ENCODE measurements at places on chromosomes 3 and 15.
A peak's percentile ranks its signal among the peaks of the same experiment; 100 is the strongest.

GRCh38 chr3:104564045-104564643, 802.6 kb upstream of the ALCAM start:
- no peak for DNase-seq

DNA sequence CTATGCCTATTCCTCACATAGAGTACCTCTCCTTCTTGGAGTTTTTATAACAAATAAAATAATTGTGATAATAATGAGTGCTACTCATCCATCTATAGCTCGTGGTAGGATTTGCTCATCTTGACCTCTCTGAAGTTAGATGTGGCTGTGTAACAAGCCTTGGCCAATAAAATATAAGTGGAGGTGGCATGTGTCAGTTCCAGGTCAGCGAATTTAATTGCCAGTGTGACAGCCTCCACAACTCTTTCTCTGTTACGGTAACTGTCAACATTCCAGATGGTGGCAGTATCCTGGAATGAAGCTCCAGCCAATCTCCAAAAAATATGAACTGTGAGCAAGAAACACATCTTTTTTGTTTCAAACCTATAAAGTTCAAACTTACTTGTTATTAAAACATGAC, 13.8 kb downstream of the CLRN1 start:
- no peak for DNase-seq

DNA sequence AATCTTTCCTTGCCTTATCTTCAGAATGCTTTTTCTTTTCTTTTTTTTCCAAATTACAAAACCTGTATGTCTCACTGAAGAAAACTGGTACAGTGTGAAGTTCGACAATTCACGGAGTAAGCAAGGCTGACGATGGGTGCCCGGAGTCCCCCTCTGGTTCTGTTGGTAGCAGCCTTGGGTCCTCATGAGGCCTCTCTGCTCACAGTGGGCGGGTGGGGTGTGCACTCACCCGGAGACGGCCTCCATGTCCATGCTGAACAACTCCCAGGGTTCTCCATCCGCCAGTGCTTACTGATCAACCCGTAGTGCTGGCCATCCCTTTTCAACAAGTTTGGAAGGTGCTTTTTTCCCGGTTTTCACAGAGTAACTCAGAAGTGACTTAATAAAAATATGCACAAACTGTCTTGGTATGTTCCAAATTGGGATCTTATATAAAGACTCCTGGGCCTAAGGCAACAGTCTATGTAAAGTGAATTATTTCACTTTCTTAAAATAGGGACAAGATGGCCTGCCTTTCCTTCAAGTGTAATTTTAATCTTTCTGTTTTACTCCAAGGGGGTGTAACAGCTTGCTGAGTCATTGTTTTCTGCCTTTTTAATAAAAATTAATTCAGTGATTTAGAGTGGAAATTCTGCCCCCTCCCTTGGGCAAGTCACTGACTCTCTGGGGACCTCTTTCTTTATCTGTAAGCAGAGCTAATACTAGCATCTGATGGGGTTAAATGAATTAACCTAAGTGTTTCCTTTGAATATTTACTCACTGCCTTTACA, 23.7 kb downstream of the LRRK1 start:
- no peak for DNase-seq

DNA sequence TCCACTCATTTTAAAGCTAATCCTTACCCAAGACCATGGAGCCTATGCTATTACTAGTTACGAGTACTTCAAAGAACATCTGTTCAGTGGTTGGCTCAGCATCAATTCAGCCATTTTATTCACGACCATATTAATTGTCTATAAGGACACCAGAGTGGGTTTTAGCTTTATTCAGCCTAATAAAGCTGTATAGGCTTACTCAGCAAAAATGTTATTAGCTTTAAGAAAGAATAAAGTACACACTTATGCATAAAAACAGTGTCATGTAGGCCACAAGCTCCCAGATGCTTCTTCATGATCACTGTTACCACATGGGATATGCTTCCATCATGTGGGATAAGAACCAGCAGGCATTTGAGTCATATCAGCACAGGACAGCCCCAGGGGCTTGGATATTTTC, 87.4 kb upstream of the GPR149 start:
- no peak for DNase-seq

- DNase-seq = no peak
Measured at GRCh38 chr3:29241855-29242254, 39.0 kb upstream of the RBMS3 start.

DNA sequence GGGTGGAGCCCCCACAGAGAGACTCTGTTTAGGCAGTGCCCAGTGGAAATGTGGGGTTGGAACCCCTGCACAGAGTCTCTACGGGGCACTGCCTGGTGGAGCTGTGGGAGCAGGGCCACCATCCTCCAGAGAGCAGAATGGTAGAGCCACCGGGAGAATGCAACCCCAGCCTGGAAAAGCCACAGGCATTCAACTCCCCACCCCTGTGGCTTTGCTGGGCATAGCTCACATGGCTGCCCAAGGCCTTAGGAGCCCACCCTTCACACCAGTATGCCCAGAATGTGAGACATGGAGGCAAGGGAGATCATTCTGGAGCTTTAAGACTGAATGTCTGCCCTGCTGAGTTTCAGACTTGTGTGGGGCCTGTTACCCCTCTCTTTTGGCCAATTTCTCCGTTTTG, 19.0 kb upstream of the CHCHD6 start:
- DNase-seq = no peak

DNA sequence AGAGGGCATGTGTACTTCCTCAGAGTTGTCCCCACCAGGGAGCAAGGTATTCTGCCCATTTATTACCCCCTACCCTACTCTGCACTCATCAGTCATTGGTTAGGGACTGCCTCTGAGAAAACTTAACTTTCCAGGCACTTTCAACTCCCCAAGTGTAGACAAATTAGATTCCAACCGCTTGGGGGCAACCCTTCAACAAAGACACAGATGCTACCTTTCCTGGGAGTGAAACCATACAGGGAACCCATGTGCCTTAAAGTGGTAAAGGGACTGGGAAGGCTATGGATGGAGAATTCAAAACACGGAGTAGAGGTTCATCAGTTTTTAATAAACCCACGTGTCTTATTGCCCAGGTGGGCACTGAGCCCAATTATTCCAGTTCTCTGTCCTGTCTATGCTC, 19.4 kb upstream of the UBE2E2 start:
- no peak for DNase-seq

DNA sequence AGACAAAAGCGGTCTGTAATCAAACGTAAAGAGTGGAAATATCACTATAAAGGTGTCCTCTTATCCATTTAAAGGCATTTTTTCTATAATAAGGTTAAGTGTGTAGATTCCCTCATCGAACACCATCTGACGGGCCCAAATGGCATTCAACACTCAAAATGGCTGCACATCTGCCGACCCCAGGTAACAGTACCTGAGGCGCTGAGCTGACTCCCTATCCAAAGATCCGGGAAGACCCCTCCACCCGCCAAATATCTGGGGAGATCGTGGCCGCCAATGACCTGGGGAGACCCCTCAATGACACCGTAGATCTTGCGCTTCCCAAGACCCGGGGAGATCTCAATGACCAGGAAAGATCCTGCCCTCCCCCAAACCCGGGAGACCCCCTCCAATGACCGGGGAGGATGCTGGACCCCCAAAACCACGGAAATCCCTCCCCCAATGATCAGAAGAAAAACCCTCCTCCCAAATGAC, 476 bp downstream of the IP6K2 start:
- DNase-seq = no peak

DNA sequence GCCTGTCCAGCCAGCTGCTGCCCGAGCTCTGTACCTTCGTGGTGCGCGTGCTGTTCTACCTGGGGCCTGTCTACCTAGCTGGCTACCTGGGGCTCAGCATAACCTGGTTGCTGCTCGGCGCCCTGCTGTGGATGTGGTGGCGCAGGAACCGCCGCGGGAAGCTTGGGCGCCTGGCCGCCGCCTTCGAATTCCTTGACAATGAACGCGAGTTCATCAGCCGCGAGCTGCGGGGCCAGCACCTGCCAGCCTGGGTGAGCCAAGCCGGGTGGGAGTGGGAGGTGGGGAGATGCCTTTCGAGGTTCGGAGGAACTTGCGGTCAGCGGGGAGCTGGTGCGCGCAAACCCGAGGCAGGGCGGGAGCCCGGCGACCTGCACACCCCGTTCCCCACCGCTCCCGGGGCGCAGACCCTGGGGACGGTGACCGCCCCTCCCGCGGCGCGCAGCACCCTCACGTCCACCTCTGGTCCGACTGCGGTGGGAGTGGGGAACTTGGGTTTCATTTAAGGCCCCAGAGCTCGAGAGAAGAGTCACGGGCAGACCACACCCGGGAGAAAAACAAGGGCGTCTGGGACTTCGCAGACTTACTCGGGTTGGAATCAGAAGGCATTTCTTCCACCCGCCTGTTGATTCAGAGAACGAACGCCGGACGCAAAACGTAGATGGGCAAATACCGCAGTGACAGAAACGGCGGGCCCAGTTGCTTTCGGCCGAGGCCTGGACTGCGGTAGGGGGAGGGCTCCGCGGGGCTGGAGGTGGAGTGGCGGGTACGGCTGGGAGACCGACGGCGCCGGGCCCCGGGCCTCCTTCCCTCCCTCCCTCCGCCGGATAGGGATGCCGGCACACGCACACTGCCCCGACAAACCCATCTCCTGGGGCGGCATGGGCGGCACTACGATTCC, 708 bp downstream of the ESYT3 start:
- DNase-seq = no peak

GRCh38 chr15:41923401-41923997, 29.6 kb upstream of the SPTBN5 start:
- no peak for DNase-seq

GRCh38 chr3:144364737-144365136, 393.1 kb downstream of the DIPK2A start:
- DNase-seq = no peak

GRCh38 chr15:65981837-65982626, 112.7 kb downstream of the RAB11A start:
- peak; percentile 58 for DNase-seq

- DNase-seq = no peak
Measured at GRCh38 chr15:77416954-77417353, 3.0 kb downstream of the PEAK1 start.

GRCh38 chr3:11465744-11466616, 177.7 kb downstream of the VGLL4 start:
- DNase-seq = no peak

DNA sequence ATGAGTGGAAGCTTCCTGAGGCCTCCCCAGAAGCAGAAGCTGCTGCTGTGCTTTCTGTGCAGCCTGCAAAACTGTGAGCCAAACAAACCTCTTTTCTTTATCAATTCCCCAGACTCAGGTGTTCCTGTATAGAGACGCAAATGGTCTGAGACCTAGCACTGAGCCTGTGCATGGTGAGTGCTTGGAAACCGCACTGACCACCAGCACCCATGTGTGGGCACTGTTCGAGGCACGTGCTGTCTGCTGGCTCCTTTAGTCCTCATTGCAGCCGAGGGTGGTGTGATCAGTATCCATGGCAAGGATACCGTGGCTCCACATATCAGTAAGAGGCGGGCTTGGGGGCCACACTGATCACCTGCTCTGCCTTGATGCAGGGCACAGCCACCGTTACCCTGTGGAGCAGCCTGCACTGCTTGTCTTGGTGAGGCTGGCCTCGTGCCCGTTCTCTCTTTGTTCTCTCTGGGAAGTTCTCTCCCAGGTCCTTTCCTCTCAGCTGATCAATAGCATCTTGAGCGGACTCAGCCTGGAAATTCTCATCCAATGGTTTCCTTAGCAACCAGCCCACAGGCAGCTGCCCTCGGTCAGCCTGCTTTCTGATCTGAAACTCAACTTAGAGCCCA, 101.0 kb downstream of the PLXNA1 start:
- no peak for DNase-seq

- DNase-seq = no peak
Measured at GRCh38 chr15:32030795-32031194, 480 bp downstream of the CHRNA7 start.

DNA sequence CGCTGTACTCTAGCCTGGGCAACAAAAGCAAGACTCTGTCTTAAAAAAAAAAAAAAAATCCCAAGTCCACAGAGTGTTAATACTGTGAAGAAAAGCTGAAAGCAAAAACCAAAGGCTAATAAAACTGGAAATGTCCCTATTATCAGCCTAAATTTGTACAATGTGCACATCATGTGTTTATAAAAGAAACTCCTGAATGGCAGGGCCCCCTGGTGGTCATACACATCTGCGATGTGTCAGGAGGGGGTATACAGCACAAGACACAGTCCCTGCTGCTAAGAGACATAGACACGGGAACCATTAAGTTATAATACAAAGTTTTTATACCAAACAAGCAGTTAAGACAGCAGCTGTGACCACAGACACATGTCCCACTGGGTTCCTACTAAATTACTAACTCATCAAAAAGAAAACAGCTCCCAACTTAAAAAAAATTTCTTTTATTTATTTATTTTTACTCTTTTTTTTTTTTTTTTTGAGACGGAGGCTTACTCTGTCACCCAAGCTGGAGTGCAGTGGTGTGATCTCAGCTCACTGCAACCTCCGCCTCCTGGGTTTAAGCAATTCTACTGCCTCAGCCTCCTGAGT, 31.0 kb downstream of the IDH2 start:
- peak; percentile 44 for DNase-seq

DNA sequence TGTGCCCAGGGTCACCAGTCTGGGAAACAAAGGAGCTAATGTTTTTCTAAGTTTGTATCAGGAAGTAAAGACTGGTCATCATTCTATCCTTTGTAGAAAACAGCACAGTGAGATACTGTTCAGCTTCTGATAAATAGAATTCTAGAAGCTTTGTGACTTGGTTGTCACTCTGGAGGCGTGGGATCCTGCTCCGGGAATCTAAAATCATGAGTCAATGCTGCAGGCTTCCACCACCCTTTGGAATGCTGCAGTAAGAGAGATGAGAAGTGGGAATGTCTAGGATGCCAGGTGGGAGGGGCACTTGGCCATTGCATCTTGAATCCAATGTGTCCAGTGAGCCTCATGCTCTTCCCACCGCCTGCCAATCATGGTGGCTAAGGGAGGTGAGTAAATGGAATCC, 40.9 kb downstream of the SAMMSON start:
- no peak for DNase-seq

DNA sequence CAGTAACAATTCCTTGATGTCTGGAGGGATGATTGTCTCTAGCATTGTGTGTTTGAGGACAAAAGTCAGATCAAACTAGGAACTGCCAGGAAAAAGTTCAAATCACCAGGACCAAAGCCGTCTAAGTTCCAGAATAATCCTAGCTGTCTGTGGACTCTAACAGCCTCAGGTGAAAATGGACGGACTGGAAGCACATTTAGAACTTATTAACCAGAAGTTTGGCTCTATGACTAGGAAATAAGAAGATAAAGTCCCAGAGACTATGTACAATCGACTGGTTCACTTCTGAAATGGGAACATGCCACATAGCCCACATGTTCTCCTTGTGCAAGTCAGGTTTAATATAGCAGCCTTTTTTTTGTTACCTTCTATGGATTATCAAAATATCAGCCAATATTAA, 50.6 kb upstream of the SGO1 start:
- DNase-seq = no peak

Measured in GM18507 (cell line).